ENCODE measurements at places on chromosomes 12 and 14.

GRCh38 chr14:39998854-39999253 lies 566.6 kb upstream of the FBXO33 start:
- DNase-seq: no peak

DNA sequence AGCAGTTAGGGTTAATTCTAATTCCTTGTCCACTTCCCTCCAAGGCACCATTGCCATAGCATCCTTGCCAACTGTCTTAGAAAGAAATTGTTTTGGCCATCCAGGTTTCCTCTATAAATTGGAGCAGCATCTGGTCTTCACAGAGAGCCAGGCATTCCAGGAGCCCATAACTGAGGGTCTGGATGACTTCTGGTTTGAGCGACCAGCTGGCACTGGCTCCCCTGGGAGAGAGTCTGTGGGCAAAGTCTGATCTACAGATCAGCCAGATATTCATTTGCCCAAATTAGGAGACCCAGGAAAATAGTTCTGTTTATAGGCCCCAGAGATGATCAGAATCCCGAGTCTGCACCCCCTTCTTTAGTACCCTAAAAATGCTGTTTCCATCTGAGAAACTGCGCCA lies 16.0 kb downstream of the VSX2 start:
- DNase-seq: no peak

DNA sequence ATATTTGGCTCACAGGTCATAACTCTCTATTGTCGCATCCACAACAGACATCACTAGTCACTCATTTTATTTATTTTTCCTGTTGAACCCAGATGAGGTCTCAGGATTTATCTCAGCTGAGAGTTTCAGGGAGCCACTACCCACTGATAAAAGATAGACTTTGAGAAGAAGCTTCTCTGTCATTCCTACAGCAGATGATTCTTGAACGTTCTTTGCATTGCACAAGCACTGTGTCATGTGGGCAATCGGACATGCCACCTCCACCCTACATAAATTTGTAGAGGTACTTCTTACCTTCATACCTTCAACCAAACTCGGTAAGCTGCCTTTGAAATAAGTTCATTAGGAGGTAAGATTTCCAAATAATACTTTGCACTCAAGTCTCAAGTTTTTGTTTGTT lies 627.9 kb upstream of the TBX3 start:
- DNase-seq: no peak

GRCh38 chr14:73452341-73453186 lies 5.8 kb downstream of the NUMB start:
- DNase-seq: no peak

- DNase-seq: peak; percentile 68
Measured at GRCh38 chr14:69152181-69152901, 578 bp downstream of the DCAF5 start.

GRCh38 chr14:74551431-74552371 lies 58.1 kb downstream of the ISCA2 start:
- DNase-seq: peak; percentile 82

DNA sequence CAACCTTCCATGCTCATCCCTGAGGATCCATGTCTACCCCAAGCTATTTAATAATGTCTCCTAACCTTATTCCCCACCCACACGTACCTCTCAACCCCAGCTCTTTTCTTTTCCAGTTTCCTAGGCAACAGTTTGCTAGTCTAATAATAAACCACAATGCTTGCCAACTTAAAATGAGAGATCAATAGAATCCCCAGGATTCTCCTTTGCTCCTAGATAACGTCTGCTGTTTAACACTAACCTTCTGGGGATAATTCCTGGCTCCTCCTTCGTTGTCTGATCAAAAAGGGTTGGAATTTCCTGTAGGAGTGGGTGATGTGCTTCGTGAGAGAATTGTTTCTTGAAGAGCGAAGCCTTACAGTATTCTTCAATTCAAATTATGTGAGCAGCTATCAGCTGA lies 42.2 kb upstream of the DBX2 start:
- DNase-seq: no peak

- no peak for DNase-seq
Measured at GRCh38 chr14:61965030-61965745, 203.0 kb downstream of the SNAPC1 start.

DNA sequence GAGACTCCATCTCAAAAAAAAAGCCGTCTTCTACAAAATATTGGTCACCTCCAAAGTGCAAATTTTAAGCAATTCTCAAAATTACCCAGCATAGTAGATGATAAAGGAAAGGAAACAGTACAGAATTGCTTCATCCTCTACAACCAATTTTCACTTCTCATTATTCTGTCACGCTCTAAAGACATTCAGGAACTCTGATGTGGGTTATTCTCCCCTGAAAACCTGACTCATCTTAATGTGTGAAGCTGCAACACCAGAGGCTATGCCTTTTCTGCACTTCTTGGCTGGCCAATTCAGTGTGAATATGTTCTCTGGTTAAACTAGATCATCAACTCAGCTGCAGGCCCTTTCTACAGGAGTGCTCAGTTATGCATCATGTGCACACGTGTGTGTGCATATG lies 11.0 kb downstream of the PTGER2 start:
- no peak for DNase-seq

DNA sequence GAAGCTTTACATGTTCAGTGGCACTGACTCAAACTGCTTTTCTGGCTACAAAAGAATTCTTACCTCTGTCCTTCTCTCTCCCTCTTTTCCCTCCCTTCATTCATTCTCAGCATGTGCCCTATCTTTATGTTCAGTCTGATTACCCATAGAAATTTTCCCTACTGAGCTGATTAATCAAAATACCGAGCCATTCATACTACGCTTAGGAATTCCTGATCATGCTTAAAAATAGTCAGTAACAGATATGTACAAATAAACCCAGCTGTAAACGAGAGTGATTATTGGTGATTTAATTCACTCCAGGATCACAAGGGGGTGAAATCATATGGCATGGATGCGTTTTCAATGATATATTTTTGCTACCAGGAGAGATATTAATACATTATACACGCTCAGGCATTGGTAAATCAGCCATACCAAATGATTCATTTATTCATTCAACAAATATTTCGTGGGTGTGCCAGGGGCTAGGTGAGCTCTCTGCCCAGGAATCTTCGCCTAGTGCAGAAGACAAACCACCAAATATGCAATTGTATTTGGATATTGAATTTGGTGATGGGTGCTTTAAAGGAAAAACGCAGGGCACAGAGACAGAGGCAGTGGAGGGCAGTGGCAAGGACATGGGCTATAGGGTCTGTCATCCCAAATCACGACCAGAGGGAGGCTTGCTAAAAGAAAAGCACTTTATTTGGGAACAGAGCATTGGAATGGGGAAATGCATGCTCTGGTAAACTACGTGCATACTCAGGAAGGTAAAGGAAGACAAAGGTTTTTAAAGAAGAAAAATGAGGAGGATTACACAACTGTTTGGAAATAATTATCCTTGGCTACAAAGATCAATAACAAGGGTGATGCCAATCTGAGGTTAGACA lies 13.9 kb upstream of the VRK1 start:
- no peak for DNase-seq

DNA sequence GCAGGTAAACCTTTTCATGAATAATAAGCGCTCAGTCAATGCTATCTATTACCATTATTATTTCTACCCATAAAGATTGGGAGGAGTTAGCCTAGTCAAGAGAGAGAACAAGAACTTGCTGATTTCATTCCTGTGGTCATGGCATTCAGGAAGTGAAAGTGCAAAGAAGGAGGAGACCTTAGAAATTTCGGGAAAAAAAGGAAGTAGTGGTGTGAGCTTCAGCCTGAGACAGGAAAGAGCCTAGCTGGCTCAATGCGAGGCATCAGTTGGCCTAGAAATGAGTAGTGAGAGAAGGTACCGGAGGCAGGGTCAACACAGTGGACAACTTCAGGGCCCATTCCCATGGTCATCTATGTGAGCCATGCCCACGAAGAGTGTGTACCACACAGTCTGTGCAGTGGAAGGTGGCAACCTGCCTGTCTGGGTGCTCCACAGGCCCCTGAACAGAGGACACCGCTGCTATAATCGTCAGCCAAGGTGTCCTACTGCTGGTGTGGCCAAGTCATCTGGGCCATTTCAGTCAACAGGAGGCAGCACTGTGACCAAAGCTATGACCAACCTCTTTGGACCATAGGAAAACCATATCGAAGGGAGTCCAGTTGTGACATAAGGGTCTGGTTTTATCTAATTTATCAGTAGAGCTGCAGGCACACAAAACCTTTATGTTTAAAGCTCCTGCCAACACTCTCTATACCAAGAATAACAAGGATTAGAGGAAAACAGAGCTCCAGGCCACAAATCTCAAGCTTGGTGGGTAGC lies 16.2 kb upstream of the STON2 start:
- DNase-seq: no peak

GRCh38 chr12:7751394-7751793 lies 4.2 kb upstream of the CLEC4C start:
- no peak for DNase-seq

DNA sequence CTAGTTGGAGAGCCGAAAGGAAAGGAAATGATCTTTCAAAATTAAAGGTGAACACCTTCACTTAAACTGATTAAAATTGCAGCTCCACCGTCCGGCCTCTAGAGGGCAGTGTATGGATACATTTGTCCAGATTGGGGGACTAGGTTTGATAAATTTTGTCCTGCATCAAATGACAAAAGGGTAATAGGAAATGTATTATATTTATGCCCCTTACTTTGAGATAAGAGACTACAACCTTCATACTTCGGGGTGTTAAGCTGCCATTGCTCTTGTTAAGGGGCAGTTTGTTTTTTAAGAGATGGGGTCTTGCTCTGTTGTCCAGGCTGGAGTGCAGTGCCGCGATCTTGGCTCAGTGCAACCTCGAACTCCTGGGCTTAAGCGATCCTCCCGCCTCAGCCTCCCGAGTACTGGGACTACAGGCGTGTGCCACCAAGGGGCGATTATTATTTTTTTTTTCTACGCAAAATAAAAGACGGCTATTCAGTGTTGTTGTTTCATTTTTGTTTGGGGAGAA lies 818 bp upstream of the SUOX start:
- no peak for DNase-seq

DNA sequence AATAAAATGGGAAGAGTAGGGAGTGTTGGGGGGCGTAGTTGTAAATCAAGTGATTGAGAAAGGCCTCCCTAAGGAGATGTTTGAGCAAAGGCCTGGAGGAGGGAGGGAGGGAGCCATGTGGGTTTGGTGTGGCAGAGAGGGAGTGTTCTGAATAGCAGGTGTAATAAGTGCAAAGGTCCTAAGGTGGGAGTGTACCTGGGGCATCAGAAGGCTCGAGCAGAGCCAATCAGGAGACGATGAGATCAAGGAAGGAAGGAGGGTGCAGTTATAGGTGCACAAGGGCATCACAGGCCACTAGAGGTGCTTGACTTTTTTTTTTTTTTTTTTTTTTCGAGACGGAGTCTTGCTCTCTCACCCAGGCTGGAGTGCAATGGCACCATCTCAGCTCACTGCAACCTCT lies 77.9 kb upstream of the PLXNC1 start:
- DNase-seq: no peak

DNA sequence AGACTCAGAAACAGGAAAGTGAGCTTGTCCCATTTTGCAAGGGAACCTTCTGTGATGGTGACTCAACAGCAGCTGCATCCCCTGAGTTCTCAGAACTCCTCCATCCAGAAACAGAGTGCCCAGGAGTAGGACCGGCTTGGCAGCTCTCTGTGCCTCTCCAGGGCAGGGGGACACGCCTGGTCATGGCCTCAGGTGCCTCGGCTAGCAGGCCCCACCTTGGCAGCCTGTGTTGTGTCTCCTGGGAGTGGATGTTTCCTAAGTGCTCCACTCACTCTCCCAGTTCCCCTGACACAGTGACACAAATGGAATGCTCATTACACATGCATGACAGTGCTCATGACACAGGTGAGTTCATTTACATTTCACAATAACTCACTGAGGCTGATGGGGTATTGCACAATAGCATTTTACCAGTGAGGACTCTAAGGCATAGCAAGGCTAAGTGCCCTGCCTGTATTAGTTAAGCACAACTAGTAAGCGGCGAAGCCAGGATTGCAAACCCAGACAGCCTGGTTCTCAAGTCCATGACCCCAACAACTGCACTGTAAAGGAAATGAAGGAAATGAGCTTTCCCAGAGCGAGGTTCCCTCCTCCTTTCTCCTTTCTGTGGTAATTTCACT lies 47.4 kb downstream of the CALM1 start:
- no peak for DNase-seq

- no peak for DNase-seq
Measured at GRCh38 chr12:67674417-67674816, 25.9 kb downstream of the DYRK2 start.

DNA sequence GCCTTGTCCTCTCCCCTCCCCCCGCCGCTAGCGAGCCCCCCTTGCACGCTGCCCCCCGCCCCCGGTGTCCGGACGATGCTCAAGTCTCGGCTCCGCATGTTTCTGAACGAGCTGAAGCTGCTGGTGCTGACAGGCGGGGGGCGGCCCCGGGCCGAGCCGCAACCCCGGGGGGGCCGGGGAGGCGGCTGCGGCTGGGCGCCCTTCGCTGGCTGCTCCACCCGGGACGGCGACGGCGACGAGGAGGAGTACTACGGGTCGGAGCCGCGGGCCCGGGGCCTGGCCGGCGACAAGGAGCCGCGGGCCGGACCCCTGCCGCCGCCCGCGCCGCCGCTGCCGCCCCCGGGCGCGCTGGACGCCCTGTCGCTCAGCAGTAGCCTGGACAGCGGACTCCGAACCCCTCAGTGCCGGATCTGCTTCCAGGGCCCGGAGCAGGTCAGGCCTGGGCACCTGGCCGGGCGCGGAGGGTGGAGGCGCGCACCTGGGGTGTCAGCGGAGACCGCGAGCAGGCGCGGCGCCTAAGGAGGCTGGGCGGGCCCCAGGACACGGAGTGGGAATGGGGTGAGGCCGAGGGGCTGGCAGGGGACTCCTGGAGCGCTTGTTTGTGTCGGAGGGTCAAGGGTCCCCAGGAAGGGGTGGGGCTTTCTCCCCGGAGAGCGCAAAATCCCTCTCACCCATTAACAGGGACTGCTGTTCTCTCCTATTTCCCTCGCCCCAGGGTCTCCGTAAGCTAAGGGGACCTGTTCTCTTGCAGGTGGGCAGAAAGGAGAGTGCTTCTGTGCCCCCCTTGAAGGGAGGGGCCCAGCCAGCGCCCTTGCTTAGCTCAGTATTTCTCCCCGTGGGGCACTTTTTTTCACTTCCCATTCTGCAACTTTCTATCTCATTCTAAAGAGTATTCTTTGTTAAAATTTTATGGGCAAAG lies 810 bp downstream of the MARCHF9 start:
- DNase-seq: no peak

GRCh38 chr12:110100315-110100970 lies 23.7 kb upstream of the IFT81 start:
- peak; percentile 72 for DNase-seq

GRCh38 chr14:51750542-51750941 lies 98.8 kb downstream of the FRMD6 start:
- DNase-seq: no peak

GRCh38 chr12:27382171-27382795 lies 49.6 kb downstream of the BMAL2 start:
- DNase-seq: no peak

DNA sequence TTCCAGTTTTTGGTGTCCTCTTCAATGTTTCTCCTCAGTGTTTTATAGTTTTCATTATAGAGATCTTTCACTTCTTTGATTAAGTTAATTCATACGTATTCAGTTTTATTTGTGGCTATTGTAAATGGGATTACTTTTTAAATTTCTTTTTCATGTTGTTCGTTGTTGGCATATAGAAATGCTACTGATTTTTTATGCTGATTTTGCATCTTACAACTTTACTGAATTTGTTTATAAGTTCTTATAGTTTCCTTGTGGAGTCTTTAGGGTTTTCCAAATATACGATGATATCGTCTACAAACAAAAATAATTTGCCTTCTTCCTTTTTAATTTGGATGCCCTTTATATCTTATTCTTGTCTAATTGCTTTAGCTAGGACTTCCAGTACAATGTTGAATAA lies 9.7 kb upstream of the SDR9C7 start:
- no peak for DNase-seq

Data from left forelimb (tissue), 1 donor.